ENCODE measurements at places on chromosomes 13 and 19. TPM values are rescaled to one million over a fixed set of nuclear protein-coding genes. Genes with fewer than 3 reads are reported as not detected.

- no peak for DNase-seq
These were observed 10.9 kb downstream of the C13orf46 start for GRCh38 chr13:113962975-113963374.

DNA sequence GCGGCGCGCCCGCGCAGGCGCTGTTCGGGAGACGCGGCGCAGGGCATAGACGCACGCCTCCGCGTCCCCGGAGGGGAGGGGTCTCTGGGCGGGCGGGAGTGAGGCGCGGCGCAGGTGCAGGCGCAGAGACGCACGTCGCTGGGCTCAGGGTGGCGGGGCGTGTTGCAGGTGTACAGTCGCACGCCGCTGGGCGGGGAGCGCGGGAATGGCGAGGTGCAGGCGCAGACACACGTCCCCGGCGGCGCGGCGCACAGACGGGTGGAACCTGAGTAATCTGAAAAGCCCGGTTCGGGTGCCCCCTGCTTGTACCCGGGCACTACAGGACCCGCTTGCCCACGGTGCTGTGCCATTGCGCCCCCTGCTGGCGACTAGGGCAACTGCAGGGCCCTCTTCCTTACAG lies 44.7 kb downstream of the PLPP2 start:
- peak; percentile 14 for DNase-seq

GRCh38 chr13:50521006-50521830 lies 322.3 kb downstream of the DLEU7 start:
- no peak for DNase-seq

DNA sequence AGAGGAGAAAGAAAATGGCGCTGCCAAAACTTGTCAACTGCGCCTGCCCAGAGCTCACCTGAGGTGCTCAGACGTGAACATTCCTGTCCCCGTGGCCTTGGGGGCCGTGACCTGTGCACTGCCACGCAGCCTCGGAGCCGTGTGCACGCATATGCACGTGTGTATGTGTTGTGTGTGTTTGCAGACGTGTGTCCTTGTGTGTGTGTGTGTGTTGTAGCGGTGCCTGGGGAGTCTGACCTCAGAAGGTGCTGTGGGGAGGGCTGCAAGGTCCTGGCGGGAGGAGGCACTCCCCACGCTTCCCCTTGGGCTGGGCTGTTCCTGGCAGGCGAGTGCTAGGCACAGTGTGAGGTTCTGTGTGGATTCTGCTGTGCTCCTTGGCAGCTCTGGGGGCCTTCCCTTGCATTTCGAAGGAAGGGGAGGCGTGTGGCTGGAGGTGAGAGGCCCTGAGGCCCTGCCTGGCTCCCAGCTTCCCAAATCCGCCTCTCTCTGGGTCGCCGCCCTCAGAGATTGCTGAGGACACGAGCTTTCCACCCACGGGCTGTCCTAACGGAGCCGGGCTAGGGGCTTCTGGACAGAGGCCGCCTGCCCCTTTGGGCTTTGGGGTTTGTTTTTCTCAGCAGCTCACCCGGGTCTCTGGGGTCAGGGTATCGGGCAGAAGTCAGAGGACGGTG lies 4.5 kb downstream of the BSG start:
- no peak for DNase-seq

DNA sequence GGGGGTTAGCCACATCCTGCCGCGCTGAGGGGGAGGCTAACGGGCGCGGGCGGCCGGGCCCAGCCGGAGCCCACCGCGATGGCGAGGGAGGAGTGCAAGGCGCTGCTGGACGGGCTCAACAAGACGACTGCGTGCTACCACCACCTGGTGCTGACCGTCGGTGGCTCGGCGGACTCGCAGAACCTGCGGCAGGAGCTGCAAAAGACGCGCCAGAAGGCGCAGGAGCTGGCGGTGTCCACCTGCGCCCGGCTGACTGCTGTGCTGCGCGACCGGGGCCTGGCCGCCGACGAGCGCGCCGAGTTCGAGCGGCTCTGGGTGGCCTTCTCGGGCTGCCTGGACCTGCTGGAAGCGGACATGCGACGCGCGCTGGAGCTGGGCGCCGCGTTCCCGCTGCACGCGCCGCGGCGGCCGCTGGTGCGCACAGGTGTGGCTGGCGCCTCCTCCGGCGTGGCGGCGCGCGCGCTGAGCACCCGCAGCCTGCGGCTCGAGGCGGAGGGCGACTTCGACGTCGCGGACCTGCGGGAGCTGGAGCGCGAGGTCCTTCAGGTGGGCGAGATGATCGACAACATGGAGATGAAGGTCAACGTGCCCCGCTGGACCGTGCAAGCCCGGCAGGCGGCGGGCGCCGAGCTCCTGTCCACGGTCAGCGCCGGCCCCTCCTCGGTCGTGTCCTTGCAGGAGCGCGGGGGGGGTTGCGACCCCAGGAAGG lies 692 bp downstream of the RGS9BP start:
- DNase-seq: peak; percentile 35

DNA sequence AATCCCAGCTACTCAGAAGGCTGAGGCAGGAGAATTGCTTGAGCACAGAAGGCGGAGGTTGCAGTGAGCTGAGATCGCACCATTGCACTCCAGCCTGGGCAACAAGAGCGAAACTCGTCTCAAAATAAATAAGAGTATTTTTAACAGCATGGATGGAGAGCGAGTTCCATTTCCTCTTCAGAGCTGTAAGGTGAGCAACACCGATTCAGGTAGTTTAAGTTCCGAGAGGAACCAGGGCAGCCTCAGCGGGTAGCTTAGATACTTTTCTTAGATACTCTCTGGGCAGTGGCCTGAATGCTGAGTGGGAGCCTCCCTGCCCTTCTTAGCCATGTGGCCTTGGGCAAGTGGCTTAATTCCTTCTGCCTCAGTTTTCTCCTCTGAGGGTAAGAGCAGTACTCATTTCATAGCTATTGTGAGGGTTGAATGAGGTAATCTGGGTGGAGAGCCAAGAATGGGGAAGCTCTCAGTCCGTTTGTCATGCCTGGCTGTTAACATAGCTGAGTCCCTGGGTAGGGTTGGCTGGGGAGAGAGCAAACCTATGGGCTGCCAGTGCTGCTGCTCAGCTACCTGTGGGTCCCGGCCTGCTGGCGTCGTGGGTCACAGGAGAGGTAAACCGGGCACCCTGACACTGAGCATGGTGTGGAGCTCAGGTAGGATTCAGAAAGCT lies 4.1 kb downstream of the ATP11A start:
- DNase-seq: no peak

GRCh38 chr19:41564515-41565378 lies 11.2 kb upstream of the CEACAM21 start:
- DNase-seq: no peak

GRCh38 chr13:71879129-71879535 lies 12.1 kb upstream of the DACH1 start:
- peak; percentile 4 for DNase-seq

DNA sequence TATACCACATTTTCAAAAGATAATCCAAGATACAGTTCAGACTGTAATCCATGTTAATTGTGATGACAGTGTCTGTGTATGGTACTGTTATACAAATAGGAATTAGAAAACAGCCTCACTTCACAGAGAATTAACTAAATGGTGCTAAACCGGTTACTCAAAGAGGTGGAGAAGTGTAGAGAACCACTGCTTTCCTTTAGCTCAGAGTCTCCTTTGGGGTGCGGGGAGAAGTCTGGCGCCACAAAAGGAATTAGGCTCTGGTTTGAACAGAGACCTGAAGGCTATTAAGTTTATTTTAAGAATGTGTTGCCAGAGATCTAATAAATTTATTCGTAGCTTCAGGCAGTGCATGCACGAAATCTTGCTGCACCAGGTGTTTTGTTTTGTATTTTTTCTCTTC lies 65.8 kb downstream of the FREM2 start:
- no peak for DNase-seq

DNA sequence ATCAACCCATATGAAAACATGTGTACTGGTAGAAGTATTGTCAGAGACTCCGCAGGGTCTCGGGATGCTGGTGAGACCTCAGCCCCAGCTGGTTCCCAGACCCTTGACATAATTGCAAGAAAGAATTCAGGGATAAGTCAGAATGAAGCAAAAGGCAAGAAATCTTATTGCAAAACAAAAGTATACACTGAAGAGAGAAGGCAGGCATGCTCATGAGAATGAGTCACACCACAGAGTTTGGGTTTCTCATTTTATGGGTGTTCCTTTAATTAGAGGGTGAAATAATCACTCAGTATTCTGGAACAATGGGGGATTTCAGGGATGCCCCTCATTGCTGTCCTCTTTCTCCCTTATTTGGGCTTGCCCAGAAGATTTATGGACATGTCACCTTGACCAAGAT lies 1423.8 kb upstream of the MIR17HG start:
- DNase-seq: no peak

DNA sequence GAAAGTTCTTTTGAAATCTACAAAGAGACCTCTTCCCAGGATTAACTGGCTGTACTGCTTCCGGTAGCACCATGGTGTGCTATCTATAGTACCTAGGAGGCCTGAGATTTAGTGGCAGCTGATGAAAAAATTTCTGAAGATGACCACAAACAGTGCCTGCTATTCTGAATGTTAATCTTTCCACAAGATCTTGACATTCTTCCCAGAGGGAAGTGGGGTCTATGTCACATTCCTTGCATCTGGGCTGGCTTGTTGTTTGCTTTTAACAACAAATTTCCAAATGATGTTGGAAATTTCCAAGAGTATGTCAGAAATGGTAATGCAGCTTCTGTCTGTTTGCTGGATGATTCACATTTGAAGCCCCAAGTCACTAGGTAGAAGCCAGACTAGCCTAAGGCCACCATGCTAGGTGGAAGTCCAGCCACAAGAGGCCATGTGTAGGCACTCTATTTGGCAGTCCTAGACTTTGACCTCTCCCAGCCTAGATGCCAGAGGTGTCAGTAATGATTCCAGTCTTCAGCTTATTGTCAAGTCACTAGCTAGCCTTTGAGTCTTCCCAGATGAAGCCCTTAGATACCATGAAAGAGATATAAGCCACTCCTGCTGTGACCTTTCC lies 22.1 kb downstream of the SPART start:
- DNase-seq: no peak

- no peak for DNase-seq
These were observed 637 bp upstream of the PNMA8B start for GRCh38 chr19:46496304-46496703.

DNA sequence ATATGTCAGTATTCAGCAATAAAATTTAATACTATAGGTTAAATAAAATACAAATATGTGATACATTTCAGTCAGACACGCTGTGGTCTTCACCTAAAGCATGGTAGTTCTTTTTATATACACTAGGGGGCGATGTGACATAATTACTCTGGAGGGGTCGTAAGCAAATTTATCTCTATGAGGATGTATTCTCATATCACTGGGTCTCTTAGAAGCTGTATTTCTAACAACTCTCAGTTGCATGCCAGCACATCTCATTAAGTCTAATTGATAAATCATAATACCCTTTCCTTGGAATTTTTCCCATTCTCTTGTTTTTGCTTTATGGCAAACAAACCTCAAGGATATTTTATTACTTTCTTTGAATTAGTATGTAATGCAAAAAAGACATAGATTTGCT lies 3.9 kb upstream of the PCDH17 start:
- DNase-seq: no peak

DNA sequence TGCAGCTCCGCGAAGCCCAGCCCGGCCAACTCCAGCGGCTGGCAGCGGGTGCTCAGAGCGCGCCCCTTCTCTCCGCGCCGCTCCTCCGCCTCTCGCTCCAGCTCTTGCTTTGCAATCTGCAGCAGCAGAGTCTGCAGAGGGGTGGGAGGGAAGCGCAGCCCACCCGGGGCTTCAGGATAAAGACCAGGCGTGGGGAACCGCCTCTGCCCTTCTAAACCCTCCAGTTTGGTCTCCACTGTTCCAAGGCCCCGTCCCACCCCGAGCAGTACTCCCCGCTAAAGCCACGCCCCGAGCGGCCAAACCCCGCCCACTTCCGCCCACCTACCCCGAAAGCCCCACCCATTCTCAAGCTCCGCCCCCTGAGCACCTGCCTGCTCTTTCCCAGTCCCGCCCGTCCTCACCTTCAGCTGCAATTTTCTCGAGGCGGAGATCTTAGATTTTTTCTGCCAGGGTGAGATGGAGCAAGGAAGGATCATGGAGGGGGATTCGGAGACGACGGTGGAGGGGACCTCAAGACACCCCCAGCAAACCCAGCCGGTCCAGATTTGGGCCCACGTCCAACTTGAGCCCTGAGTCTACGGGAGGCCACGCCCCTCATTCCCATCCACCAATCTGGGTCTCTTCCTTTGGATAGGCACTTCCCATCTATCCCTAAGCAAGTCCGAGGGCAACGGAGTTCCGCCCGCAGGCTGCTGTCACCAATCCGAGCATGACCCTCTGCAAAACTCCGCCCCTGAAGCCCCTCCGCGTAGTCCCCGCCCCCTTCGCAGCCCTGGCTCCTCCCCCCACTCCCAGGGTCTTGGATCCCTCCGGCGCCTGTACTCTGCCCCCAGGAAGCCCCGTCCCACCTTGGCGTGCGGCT lies 1.1 kb downstream of the TNNI3 start:
- DNase-seq: peak; percentile 68

DNA sequence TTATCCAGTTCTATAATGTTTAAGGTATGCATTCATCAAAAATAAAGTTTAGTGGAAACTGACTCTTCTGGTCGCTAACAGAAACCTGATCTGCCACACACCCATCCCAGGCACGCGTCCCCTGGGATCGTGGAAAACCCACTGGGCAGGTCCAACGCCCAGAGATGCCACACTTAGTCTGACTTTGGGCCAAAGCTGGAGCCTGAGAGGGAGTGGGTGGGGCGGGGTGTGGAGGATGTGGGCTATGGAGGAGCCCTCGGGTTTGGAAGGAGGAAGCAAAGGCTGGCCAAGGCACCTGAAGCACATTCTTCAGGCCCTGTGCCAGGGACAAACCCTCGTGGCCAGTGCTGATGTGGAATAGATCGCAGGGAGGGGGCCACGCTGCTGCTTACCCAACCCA lies 2.5 kb downstream of the IGFL1 start:
- no peak for DNase-seq

- DNase-seq: no peak
These were observed 167.4 kb upstream of the OBI1 start for GRCh38 chr13:78826312-78826711.

- no peak for DNase-seq
These were observed 186.2 kb upstream of the GPR12 start for GRCh38 chr13:26946684-26947343.

- peak; percentile 50 for DNase-seq
These were observed 141.0 kb downstream of the RAP2A start for GRCh38 chr13:97574926-97575325.

GRCh38 chr13:109816112-109816807 lies 29.9 kb upstream of the IRS2 start:
- DNase-seq: no peak

DNA sequence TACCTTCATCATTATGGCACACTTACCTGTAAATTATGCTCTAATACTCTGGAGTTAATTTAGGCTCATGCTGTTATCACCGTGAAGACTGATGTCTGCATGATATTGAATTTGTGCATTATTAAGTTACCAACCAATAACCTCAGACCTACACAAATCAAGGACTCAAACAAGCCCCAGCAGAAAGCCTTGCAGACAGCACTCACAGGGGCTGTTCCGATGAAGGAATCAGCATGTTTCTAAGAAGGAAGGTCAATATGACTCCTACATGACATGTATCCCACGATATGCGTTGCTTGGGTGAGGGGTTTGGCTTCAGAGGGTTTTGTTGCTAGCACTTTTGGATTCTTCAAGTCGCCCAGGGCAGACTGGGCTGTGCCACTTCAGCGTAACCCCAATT lies 1071.2 kb upstream of the SLC10A2 start:
- DNase-seq: no peak

NFKBIB gene
- 52.5 TPM for total RNA-seq

KLK4 gene
- not detected for total RNA-seq

SIGLECL1 gene
- not detected for total RNA-seq

ZNF260 gene
- 8.2 TPM for total RNA-seq

ZNF723 gene
- not detected for total RNA-seq

ZNF560 gene
- total RNA-seq: 0.25 TPM

C13orf42 gene
- not detected for total RNA-seq

CDX2 gene
- total RNA-seq: not detected

PRR36 gene
- 0.09 TPM for total RNA-seq
